ENCODE measurements at places on chromosomes 16 and 17.

- no peak for DNase-seq
These were observed 6.4 kb upstream of the LGALS9 start for GRCh38 chr17:27624539-27624938.

GRCh38 chr16:53968454-53968853, 264.5 kb downstream of the FTO start:
- DNase-seq: no peak

- DNase-seq: no peak
These were observed 37.3 kb upstream of the VWA3A start for GRCh38 chr16:22054847-22055590.

DNA sequence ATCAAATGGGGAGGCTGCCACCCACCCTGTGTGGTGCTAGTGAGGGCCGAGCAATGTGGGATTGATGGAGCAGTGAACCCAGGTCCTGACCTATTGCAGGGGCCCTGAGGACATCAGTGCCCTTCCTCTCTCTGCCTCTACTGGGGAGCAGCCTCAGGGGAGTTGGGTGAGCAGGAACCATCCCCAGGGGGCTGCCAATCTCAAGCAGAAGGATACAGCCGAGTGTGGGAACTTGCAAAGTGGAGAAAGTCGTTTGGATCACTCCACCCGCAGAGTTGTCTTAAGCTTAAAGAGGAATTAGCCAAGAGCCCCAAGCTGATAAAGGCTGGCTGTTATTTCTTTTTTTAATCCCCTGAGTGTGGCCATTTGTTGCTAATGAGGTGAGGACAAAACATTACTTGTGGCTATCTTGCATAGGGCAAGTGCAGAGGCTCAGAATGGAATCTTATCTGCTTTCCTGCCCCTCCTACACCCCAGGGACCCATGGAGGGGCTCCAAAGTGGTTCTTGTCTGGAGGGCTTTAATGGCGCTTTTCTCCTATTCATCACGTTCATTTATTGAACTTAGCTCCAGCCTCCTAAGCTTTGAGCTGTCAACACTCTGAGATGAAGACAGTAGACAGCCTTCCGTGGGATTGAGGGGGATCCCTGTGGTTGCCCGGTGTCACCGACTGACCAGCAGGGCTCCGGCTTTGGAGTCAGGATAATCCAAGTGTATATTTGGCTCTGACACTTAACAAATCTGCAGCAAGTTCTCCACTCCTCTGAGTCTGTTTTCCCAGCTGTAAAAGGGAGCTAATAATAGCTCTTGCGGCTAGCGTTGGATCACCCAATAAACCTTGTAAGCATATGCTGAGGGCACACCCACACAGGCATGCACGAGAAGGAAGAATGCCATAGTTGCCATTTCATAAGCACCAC, 45.1 kb downstream of the MYH11 start:
- DNase-seq: peak; percentile 77

GRCh38 chr16:69860233-69861231, 90.6 kb upstream of the CLEC18A start:
- no peak for DNase-seq

GRCh38 chr17:31488264-31488981, 96.9 kb downstream of the RAB11FIP4 start:
- no peak for DNase-seq

DNA sequence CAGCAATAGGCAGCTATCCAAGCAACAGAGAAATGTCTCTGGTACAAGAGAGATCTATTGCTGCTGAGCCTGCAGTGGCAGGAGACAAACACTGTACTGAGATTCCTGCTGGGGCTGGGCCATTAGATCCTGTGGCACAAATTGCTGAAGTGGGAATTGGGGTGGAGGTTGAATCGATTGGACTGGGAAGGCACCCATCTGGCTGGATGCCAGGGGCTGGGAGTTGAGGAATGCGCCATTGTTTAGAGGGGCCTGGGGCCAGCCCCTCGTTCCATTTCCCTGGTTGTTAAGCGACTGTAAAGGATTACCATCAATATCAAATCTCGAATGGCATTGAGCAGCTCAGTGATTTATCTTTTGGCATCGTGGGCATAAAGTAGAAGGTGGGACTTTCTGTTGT, 54.1 kb upstream of the ARL4D start:
- no peak for DNase-seq

DNA sequence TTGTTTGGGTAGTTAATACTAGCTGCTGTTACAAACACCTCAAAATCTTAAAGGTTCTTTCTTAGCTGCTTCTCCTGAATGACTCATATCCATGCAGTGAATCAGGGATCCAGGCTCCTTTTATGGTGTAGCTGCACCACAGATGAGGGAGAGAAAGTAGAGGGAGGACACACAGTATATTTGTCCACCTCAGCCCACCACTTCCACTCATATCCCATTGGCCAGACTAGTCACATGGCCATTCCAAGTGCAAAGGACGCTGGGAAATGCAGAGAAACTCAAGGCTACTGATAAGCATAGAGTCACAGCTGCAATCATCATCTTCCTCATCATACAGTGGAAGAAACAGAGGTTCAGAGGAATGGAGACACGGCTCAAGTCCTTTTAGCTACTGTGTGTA, 63.8 kb downstream of the GSG1L start:
- no peak for DNase-seq

GRCh38 chr16:77986011-77986740, 36.2 kb upstream of the CLEC3A start:
- no peak for DNase-seq

DNA sequence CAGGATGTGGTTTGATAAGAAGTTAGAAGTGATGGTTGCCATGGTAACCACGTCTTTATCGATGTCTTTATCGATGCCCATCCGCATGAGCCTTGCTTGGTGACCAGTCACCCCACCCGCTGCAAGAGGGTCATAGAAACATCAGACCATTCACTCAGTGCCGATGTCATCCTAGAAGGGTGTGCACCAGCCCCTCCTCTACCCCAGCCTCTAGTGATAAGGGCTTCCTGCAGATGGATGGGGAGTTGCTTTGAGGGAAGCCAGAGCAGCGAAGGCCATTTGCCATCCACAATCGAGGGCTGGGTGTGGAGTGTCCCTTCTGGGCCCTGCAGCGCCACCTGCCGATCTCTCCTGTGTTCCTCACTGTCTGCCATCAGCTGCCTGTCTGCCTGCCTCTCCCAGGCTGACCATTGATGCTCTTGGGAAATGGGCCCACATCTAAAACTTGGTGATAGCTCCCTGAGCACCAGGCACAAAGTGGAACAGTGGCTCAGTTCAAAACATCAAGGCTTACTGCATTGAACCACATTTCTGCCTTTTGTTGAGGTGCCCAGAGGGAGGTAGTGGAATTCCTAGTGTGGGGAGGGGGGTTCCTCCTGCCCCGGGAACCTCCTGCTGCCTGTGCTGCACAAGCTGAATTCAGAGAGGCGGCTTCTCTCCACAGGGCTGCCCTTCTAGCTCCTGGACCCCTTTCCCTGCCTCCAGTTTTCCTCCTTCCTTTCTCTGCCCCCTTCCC, 8.9 kb downstream of the CALB2 start:
- no peak for DNase-seq

DNA sequence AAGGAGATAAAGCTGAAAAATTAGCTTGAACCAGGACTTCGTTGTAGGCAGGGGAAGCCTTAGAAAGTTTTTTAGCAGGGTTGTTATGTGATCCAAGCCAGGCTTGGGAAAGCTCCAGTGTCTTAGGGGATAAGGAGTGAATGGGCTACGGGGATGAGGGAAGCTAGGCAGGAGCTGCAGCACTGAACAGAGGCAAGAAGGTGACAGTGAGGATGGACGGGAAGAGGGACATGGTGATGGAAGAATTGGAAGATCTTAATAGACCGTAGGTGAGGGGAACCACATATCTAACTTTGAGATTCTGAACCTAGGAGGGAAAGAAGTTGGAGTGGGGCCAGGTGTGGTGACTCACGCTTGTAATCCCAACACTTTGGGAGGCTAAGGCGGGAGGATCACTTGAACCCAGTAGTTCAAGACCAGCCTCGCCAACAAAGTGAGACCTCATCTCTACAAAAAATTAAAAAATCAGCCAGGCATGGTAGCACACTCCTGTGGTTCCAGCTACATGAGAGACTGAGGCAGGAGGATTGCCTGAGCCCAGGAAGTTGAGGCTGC, 3.2 kb downstream of the RHBDL3 start:
- no peak for DNase-seq

GRCh38 chr17:7222093-7222971, 2.6 kb downstream of the ACADVL start:
- DNase-seq: no peak

DNA sequence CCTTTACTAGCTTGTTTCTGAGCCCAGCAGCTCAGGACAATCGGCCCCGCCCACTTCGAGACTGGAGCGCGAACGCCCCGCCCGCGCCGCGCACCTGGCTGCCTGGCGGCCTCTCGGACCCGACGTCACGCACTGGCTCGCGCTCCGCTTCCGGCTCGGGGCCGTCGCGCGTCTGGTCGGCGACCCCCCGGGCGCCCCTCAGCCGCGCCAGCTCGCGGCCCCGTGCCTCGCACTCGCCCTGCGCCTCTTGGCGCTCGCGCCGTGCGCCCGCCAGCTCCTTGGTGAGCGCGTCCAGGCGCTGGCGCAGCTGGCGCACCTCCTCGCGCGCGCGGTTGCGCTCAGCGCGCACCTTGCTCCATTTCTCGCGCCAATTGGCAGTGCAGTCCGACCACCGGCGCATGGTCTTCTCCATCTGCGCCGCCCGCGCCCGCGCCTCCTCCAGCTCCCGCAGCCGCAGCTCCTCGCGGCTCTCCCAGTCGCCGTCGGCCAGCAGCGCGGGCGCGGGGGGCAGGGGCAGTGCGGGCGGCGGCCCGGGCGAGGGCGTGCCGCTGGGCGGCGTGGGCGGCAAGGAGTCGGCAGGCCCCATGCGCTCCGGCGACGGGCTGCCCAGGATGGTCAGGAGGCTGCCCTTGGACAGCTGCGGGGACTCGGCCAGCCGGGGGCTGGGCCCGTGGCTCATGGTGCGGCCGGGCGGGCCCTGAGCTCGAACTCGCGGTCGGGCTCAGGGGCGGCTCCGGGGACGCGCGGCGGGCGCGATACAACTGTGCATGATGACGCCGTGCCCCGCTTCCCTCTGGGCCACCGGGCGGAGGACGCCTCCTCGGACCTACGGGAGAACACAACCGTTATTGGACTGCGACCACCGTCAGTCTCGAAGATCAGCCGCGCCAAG, 7.6 kb downstream of the CCDC102A start:
- no peak for DNase-seq

Measured in AG04450 (cell line).